Sciatic nerve (tissue), 2 donors: ENCODE measurements at places on chromosomes 6 and 20.

DNA sequence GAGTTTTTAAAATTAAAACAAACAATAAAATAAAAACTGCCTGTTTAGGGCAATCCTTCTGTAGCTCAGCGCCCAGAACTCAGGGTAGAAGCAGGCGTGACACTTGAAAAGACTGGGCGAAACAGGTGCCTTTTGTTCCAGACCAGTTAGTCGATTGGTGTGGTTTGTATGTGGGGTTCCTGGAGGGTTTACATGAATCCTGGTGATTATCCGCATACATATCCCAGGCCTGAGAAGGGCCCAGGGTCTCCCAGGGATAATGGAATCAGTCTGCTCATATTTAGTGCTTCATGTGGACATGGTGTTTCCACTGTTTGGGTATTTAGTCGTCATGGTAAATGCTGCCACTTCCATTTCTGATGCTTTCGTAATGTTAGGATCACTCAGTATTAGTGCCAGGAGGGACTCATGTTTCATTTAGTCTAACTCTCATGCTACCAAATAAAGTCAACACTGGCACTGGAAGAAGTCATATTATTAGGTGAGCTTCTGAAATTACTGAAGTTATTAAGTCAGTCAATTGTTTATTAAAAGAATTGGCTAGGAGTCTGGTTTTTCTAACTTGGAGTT, 116.5 kb downstream of the SAMD5 start:
- no peak for DNase-seq

GRCh38 chr6:134077301-134077700, 24.9 kb upstream of the SLC2A12 start:
- no peak for DNase-seq

DNA sequence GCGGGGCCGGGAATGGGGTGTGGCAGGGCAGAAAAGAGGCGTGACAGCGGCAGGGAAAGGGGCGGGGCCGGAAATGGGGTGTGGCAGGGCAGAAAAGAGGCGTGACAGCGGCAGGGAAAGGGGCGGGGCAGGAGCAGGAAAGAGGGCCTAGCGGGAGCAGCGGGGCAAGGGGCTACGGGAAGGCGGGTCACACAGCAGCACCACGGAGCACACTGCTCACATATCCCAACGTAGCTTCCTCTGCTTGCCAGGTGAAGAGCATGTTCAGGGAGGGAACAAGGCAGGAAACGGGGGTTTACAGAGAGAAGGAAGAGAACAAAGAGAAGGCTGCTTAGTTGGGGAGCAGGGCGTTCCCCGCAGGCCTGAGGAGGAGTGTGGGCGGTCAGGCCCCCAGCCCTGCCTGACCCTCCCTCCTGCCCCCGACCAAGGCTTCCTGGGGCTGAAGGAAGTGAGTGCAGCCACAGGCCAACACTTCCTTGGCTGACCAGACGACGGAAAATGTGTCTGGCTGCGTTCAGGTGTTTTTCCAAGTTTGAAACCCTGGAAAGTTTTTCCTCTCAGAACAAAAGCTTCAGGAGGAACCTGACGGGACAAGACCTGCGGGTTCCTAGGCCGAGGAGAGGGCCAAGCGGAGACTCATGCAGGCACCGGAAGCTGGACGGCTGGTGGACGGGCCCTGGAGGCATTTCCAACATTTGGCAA, 13.8 kb downstream of the UCKL1 start:
- DNase-seq: no peak

DNA sequence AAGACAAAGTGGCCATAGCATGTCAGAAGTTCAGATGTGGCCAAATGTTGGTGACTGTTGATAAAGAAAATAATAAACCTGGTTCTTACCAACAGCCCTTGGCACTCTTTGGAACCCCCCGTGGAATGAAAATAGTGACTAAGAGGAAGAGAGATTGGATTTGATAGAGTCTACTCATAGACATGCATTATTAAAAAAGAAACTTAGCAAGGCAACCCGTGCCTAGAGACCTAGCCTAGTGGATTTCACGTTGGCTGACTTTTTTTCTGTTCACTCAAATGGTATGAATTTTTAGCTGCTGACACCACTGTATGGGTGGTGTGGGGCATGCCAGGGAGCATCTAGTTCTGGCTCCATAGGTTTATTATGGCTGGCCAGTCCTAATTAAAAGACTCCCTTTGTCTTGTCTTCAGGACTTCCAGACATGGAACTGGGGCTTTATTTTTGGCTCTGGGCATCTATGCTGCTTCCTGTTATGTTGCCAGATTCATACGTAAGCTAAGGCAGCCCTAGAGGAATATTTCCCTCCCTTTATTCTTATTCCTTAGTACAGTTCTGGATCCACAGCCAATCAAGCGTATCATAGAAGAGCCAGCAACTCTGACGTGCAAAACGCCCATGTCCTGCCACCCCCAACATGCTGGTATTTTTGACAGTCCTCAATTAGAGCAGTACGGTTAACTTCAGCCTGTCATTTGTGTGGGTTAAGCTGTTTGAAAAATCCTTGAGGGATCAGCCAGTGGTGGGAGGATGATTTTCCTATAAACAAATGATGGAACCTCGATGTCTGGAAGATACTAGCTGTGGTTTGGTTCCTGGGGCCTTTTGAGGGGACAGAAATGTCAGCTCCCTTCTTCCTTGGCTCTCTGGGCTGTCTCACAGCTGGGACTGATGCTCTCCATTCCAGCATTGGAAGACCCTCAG, 127.5 kb downstream of the ISM1 start:
- DNase-seq: no peak

DNA sequence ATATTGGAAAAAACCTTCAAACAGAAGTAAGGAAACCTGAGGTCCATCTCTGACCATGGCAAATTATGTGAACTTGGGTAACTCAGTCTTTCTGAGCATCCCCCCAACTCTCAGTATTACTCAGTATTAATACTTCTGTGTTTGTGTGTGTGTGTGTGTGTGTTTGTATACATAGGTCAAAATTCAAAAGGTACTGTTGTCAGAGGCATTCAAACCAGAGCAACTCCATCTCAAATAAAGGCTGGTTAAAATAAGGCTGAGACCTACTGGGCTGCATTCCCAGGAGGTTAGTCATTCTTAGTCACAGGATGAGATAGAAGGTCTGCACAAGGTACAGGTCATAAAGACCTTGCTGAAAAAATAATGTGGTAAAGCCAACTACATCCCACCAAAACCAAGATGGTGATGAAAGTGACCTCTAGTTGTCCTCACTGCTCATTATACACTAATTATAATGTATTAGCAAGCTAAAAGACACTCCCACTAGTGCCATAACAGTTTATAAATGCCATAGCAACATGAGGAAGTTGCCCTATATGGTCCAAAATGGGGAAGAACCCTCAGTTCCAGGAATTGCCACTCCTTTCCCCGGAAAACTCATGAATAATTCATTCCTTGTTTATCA, 33.3 kb upstream of the SLC22A16 start:
- no peak for DNase-seq

DNA sequence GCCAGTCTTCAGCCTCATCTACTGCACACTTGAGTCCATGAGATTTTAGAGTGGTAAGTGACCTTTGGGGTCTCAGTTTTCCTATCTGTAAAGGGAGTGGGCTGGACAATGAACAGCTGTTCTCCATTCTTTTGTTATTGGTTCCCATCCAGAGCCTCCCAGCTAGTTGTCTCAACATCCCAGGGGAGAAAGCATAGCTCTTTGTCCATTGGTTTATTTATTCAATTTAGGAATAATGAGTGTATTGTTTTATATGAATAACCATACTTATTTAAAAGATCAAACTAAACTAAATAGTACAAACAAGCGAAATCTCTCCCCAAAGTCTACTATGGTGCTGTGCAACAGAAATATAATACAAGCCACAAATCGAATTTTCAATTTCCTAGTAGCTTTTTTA, 13.7 kb downstream of the PIGT start:
- no peak for DNase-seq

GRCh38 chr6:23441808-23442461, 684.1 kb upstream of the NRSN1 start:
- DNase-seq: no peak

- no peak for DNase-seq
Observed at GRCh38 chr20:53237461-53237860, 265.3 kb downstream of the TSHZ2 start.
